ENCODE measurements at places on chromosomes 1 and 21.
A peak's percentile ranks its signal among the peaks of the same experiment; 100 is the strongest.

- DNase-seq, result no peak
Measured at GRCh38 chr1:223752721-223753515, 40.6 kb downstream of the CAPN2 start.

DNA sequence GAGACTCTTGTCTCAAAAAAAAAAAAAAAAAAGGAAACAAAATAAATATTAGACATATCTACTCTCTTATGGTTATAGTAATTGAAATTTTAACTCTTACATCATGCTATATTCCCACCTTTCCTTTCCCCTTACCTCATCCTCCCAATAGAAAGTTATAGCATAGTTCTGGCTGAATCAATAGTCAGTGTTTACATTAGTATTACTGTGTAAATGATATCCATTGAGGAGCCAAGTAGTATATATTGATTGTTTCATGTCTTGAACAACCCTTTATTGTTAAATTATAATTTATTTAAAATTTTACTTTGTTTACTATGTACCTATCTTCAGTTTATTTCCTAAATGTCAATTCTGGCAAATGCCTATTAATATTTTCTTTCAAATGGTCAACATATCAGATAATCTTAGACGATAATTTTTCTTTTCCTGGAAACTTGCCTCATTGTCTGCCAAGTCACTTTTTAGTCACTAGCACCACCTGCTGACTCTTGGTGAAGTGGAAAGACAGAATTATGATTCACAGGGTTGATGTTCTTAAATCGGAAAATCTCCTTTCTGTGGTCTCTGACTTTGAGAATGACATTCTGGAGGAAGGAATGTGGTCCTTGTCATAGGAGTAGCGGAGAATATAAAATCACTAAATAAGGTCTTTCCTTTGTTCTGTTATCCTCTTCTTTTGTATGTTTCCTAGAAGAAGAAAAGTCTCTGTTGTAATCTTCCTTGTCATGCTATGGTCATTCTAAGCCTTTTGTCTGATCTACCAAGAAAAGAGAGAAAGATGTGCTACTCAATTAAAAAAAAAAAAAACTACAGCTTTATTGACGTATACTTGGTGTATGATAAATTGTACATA lies 8.6 kb downstream of the HJV start:
- DNase-seq, result peak; percentile 79

- no peak for DNase-seq
Measured at GRCh38 chr1:243375596-243375995, 119.8 kb downstream of the SDCCAG8 start.

DNA sequence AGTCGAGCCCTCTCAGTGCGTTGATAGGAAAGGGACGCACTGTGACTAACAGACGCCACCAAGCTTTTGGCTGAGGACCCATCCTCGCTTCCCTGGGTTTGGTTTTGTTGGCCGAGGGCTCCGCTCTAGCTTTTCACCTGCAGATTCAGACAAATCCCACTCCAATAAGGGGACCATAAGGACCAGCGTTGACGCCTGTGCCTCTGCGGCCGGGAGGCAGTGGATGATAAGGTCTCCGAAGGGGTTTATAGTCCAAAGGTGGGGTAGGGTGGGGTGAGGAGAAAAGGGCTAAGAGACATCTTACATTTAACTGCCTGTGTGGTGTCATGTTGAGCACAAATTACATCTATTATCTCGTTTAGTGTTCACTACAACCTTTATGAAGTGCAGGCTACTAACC lies 760 bp downstream of the PEX14 start:
- no peak for DNase-seq

DNA sequence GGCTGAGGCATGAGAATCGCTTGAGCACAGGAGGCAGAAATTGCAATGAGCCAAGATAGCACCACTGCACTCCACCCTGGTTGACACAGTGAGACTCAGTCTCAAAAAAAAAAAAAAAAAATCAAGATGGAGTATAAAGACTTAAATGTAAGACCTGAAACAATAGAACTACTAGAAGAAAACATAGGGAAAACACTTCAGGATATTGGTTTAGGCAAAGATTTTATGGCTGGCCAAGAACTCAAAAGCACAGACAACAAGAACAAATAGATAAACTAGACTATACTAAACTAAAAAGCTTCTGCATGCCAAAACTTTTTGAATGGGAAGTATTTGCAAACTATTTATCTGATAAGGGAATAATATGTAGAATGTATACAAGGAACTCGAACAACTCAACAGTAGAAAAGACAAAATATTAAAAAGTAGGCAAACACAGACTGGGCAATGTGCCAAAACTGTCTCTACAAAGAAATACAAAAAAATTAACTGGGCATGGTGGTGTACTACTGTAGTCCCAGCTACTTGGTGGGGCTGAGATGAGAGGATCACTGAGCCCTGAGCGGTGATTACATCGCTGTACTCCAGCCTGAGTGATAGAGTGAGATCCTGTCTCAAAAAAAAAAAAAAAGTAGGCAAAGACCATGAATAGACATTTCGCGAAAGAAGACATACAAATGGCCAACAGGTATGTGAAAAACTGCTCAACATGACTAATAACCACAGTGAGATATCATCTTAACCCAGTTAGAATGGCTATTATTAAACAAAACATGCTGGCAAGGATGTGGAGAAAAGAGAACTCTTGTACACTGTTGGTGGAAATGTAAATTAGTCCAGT lies 25.3 kb downstream of the DTL start:
- no peak for DNase-seq

DNA sequence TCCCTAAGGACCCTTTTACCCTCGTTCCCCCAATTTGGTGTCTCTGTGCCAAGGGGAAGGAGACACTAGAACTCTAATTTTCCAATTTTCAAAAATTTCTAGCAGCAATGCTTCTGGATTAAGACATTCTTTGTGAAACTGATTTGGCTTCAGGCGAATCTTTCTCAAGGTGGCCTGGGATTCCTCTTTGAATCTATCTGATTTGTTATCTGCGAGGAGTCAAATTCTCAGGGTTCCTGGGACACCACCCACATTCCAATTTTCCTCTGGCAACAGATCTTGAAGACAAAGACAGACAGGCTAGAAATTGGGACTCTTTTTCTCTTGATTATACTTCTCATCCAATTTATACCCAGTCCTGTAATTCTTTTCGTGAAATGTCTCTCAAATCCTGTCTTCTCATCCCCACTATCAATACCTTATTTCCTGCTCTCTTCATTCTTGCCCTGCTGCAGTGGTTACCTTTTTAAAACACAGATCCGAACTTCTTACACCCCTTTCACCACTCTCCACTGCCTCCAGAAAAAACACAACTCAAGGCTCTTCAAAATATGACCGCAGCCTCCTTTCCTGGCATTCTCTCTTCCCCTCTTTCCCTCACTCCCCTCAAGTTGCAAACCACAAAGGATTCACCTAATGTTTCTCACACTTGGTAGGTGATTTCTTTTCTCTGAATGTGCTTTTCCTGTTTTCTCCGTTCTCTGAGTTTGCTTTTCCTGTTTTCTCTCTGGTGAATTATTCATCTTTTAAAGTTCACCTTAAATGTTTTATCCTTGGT lies 2.7 kb upstream of the MPZL1 start:
- no peak for DNase-seq

- no peak for DNase-seq
Measured at GRCh38 chr1:86956221-86956620, 41.8 kb downstream of the HS2ST1 start.

- DNase-seq, result peak; percentile 70
Measured at GRCh38 chr1:7942214-7942921, 1.7 kb upstream of the TNFRSF9 start.

DNA sequence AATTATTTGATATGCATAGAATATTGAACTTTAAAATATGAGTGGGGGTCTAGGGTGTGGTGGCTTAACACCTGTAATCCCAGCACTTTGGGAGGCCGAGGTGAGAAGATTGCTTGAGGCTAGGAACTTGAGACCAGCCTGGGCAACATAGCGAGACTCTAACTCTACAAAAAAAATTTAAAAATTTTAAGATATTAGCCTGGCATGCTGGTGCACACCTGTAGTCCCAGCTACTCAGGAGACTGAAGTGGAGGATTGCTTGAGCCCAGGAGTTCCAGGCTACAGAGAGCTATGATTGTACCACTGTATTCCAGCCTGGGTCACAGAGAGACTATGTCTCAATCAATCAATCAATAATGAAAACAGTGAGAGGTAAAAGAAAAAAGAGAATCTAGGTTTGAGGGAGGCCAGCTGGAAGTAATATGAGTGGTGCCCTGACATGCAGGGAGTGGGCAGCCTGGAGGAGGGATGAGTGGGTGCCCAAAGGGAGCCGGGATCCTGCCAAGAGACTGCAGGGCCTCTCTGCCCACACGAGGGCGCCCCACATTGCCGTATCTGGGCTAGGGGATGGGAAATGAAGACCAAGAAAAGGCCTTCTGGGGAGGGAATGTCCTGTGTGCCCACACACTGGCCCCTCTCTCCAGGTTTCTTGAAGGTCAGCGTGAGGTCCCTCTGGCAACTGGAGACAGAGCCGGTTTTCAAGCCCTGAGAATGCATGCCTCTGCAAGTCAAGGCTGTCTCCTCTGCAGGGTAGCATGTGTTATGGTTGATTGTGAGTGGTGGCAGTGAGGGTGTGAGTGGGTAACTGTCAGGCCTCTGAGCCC lies 93.9 kb upstream of the PPM1J start:
- peak; percentile 86 for DNase-seq

DNA sequence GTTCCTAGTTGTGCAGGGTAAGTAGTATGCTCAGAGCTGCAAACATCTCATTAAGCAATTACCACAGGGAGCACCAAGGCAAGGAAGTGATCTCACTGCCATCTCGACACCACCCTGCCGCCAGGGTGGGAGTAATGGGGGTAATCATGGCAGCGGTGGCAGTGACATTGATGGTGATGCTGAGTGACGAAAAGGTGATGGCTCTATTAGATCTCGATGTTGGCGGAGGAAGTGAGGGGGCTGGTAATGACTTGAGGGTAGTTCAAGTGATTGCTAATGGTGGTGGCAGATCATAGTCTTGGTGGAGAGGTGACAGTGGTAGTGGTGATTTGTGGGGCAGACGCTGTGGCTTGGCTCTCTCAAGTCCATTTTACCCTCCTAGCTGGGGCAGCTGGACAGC lies 25.4 kb upstream of the TENT5B start:
- no peak for DNase-seq

DNA sequence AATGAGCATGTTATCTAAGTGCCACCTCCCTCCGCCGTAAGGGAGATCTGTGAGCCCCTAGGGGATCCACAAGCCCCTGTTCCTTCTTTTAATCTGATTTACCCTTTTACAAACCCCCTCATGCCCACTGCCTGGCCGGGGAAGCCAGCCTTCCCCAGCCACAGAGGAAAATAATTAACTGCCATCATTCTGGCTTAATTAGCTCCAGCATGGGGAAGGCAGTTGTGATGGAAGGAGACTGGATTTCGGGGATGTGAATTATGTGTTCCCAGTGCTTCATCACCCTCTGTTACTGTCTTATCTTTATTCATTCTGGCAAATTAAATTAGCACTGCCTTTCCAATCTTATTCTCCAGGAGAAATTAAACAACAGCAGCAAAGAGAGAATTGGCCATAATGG lies 135.8 kb downstream of the PTPRU start:
- no peak for DNase-seq

- peak; percentile 6 for DNase-seq
Measured at GRCh38 chr1:61120998-61121397, 38.6 kb downstream of the NFIA start.

DNA sequence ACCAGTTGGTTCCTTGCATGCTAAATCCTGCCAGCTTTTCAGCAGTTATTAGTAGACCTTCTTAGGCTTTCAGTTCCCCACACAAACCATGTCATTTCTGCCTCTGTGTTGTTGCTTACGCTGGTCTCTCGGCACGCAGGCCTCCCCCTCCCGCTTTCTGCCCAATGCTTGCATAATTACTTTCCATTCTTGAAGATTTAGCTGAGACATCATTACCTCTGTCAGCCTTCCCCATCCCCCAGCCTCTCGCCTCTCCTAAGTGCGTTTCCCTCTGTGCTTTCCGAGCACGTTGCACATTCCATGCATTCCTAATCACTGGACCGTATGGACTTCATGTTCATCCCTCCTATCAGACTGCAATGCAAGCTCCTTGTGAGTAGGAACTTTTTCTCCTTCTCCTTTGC lies 26.8 kb downstream of the TSHB start:
- peak; percentile 66 for DNase-seq
